ENCODE measurements at places on chromosomes 2 and 18.

GRCh38 chr2:33230842-33231241 lies 245.6 kb upstream of the RASGRP3 start:
- H3K36me3 ChIP-seq, result peaks cover 3% of the 10 kb centered on the region
- DNase-seq, result no peak
- peak overlapping the region; percentile 93 for H3K27ac ChIP-seq
- H3K27me3 ChIP-seq, result no peaks in the 10 kb centered on the region

DNA sequence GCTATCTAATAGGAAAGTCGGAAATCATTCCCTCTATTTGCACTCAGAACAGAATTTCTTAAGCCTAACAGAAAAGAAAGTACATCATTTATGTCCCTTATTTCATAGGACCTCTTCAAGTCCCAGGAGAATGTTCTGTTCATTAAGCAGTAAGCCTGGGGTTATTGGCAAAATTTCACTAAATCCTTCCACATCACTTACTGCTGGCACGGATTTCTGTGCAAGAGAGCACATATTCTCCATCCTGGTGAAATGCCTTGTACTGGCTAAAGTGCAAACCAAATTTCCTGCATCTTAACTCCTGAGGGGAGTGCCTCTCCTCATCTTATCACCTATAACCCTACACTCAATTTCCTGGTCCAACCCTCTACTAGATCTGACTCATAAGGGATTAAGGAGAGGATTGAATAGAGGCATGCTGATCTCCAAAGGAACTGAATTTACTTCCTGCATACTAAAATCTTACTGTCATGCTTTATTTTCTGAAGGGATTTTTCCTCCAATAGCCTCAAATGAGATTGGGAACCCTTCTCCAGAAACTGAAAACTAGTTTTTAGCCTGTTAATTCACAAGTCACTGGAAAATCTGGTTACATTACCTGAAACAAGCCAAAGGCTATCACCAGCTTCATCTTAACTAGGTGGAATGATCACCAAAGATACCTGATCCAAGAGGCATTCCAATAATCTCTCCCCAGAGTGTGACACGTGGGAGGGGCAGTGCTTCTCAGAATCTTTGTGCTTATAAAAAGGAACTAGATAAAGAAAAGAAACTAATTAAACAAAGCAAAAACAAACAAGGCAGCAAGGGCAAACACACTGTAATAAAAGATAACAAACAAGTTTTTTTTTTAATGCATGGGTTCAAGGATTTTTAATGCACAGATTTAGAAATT lies 311.1 kb downstream of the NR4A2 start:
- no peak overlapping the region for H3K27ac ChIP-seq
- H3K4me3 ChIP-seq, result no peak overlapping the region
- no peaks in the 10 kb centered on the region for H3K27me3 ChIP-seq
- H3K4me1 ChIP-seq, result no peaks in the 10 kb centered on the region
- H3K36me3 ChIP-seq, result no peaks in the 10 kb centered on the region
- DNase-seq, result no peak

DNA sequence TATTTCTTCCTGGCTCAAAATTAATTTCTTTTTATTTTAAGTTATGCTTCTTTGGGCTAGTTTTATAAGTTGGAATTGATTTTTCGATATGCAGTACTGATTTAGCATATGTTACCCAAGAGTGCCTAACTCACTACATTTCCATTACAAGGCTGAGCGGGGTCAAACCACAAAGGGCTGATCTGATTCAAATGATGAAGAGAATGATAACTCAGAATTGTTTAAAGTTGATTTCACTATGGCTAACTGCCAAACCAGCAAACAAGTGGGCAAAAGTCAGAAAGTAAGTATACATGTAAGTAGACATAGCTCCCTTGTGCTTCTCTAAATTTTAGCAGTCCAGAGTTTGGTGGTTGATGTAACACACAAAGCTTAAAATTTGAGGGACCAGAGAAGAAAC lies 35.6 kb downstream of the RAD51AP2 start:
- no peaks in the 10 kb centered on the region for H3K4me1 ChIP-seq
- DNase-seq, result no peak
- H3K27ac ChIP-seq, result no peak overlapping the region
- no peaks in the 10 kb centered on the region for H3K27me3 ChIP-seq
- H3K4me3 ChIP-seq, result no peak overlapping the region

GRCh38 chr2:214401580-214401979 lies 9.3 kb upstream of the VWC2L start:
- no peak overlapping the region for H3K27ac ChIP-seq
- no peaks in the 10 kb centered on the region for H3K27me3 ChIP-seq
- no peak for DNase-seq
- no peaks in the 10 kb centered on the region for H3K36me3 ChIP-seq

- no peaks in the 10 kb centered on the region for H3K27me3 ChIP-seq
- no peak overlapping the region for H3K27ac ChIP-seq
- no peaks in the 10 kb centered on the region for H3K36me3 ChIP-seq
- no peaks in the 10 kb centered on the region for H3K4me1 ChIP-seq
- H3K4me3 ChIP-seq, result no peak overlapping the region
These were observed 215.1 kb upstream of the CYP26B1 start for GRCh38 chr2:72362733-72363132.

DNA sequence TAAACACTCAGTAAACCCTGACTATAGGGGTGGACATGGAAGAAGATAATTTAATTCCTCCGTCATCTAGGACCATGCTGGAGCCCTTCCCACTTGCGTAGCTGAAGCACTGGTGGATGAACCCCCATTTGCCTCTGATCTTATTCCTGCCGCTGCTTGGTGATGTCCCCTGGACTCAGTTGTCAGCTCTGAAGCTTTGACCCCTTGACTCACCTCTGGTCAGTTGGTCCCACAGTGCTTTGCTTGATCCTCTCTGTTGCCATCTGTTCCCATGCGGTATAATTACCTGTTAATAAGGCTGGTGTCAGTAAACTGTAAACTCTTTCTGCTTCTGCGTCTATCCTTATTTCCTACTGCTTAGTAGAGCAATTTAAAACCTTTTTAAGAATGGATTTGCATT lies 126.9 kb downstream of the SPTBN1 start:
- no peaks in the 10 kb centered on the region for H3K27me3 ChIP-seq
- no peak overlapping the region for H3K4me3 ChIP-seq
- peaks cover 62% of the 10 kb centered on the region for H3K4me1 ChIP-seq
- H3K27ac ChIP-seq, result no peak overlapping the region
- H3K36me3 ChIP-seq, result no peaks in the 10 kb centered on the region

DNA sequence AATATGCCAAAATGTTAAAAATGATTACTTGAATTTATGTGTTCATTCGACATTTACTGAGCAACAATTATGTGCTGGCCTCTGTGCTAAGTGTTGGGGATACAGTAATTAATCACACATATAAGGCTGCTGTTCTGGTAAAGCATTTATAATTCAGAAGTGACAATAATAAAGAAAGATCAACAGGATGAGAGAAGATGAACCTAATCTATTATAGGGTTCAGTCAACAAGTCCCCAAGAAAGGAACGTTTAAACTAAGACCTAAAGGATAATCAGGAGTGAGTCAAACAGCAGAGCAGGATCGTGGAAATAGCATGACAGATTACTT lies 60.1 kb upstream of the COX7A2L start:
- H3K36me3 ChIP-seq, result no peaks in the 10 kb centered on the region
- H3K4me1 ChIP-seq, result no peaks in the 10 kb centered on the region
- no peak overlapping the region for H3K27ac ChIP-seq
- no peak for DNase-seq
- no peak overlapping the region for H3K4me3 ChIP-seq

DNA sequence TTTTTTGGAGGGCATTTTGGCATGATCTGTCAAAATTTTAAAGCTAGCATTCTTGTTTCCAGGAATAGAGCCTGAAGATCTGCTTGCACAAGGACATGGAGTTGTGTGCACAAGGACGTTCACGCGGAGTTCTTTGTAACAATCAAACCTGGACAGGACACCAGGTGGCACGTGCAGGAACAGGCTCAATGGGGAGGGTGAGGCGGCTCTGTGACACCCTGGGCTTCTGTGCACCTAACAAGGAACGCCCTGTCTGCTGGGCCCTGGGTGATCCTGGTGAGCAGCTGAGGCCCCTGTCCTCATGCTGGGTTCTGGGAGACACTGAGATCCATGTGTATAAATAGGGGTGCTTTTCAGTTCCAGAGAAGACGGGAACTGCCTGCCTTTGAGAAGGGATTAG lies 93.1 kb upstream of the PXDN start:
- peak overlapping the region; percentile 48 for H3K27ac ChIP-seq
- H3K27me3 ChIP-seq, result no peaks in the 10 kb centered on the region
- H3K4me1 ChIP-seq, result peaks cover 20% of the 10 kb centered on the region
- H3K4me3 ChIP-seq, result no peak overlapping the region

- H3K4me3 ChIP-seq, result no peak overlapping the region
- no peaks in the 10 kb centered on the region for H3K27me3 ChIP-seq
- peaks cover 46% of the 10 kb centered on the region for H3K4me1 ChIP-seq
- no peak overlapping the region for H3K27ac ChIP-seq
- DNase-seq, result no peak
- H3K36me3 ChIP-seq, result no peaks in the 10 kb centered on the region
These were observed 150.3 kb downstream of the SATB2 start for GRCh38 chr2:199307461-199307860.

Measured in thoracic aorta (tissue), 2 donors.